ENCODE measurements at places on chromosomes 6 and 20.

GRCh38 chr6:36946526-36946925, 8.0 kb upstream of the PI16 start:
- no peak for DNase-seq

DNA sequence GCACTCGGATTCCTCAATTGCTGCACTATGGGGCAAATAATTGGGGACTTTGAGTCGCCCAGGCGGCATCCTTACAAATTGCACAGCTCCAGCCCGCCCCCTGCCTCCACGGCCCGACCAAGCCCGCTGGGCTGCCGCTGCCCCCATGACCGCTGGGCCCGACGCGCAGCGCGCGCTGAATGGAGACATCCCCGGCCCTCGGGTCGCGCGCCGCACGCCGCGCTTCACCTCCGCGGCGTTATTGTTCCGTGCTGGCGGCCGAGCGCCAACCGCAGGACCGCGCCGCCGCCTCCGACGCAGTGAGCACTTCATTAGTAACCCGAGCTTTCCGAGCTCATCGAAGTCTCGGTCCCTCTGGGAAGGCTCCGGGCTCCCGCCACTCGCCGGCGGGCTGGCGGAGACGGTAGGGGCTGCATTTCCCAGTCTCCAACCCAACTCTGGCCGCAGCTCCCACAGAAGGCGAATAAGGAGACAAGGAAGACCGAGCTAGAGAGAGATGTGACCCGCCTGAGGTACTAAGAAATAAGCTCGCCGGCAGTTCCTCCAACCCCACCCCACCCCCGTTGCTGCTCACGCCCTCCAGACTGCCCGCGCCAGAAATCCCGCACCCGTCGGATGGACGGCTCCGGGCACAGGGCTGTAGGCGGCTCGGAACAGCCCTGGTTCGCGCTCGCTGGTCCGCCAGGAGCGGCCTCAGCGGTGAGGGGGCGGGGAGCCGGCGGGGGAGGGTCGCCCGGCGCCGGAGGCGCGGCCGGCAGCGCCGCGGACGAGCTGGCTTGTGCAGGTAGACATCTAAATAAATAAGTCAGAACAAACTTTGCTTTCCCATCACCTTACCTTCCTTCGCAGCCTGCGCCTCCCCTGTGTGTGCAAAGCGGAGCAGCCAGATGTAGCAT, 703 bp downstream of the EPHA7 start:
- DNase-seq, result no peak

DNA sequence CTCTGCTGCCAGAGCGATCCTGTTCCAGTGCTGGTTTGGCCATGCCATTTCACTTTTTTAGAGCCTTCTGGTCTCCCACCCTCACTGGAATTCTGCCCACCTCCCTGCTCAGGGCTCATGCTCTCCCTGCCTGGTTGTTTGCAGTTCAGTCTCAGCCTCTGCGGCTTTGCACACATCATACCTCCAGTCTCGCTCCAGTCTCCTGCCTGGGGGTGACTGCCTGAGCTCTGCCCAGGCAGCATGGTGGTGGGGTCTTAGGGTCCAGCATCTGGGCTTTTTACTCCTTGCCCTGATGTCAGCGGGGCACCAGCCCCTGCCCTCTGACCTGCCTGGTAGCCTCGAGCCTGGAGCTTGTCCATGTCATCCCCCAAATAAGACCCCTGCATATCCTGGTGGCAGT, 30.9 kb downstream of the CD83 start:
- no peak for DNase-seq

DNA sequence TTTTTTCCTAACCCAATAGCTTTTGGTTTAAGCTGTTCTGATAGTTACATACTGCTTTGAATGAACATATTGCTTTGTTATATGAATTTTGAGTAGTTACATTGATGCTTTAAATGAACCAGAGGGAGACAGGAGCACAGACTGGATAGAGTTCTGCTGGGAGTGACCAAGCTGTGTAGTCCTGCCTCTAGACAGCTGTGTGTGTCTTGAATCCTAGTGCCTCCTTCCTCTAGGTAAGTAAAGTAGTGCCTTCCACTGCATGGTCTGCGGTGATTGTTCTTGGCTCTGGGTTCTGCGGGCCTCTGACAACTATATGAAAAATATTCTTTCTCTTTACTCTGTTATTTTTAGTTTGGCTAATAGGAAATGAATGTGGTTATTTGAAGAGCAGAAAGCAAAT, 46.0 kb upstream of the ADGRG6 start:
- no peak for DNase-seq

DNA sequence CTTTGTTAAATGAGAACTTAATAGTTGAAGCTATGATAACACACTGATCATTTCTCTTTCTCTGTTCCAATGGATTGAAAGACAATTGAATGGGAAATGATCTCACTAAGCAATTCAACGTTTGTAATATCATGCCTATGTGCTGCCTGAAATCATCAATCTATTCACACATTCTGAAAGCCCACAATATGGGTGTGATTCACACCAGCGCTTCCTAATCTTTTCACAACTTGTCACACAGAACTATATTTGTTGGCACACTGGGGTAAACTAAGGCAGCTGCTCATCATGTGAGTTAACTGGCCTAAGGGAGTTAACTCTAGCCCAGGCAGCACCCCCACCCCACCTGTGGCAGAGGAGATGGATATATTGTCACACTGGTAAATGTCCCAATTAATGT, 37.1 kb upstream of the UTRN start:
- no peak for DNase-seq

DNA sequence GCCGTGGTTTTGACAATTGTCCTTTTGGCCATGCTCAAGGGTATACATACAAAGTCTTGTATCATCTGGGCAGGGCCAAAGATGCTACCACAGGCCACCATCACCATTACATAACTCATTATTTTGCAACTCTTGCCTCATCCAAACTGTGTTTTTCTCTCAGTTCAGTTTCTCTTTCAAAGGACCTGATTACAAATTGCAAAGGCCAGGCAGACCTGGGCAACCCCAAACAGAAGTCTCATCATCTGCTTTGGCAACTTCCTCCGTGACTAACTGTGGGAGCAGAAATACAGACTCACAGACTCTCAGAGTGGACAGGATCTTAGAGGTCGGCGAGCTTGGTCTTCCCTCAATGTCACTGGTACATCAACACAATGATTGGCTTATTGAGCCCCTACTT, 117.8 kb upstream of the NEDD9 start:
- no peak for DNase-seq

GRCh38 chr20:61640131-61640870, 388.2 kb downstream of the CDH4 start:
- DNase-seq, result no peak

DNA sequence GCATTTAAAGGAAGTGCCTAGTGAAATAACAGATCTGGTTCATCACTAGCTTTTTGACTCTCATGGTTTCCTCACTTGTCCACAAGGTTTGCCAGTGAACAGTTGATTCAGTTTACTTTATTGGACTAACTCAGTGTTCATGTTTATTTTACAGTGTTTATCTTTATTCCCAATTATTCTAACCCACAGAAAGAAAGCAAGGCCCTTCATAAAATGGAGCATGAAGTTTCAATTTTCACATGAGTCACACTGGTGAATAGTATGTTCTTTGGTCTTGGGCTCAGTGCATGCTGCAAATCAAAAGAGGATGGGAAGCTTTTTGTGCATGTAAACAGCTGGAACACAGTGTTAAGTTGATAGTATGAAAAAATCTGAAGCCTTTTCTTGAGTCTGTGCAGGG, 217.6 kb upstream of the HDDC2 start:
- DNase-seq, result no peak

GRCh38 chr6:136158387-136158821, 91.7 kb downstream of the MTFR2 start:
- DNase-seq, result no peak

DNA sequence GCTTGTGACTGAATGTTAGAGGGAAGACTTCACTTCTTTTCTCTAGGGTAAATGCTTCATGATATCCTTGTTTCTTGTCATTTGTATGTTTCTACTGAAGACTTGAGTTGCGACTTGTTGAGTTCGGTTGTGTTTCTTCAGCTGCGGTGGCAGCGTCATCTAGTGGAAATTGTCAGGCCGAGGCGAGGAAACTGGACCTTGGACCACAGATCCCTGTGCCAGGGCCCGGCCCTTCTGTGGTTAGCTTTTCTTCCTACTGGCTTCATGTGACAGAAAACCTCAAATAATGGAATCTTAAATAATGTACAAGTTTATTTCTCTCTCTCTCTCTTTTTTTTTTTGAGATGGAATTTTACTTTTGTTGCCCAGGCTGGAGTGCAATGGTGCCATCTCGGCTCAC, 12.4 kb downstream of the MTHFD1L start:
- DNase-seq, result no peak

- no peak for DNase-seq
Observed at GRCh38 chr6:69038841-69039240, 403.8 kb downstream of the ADGRB3 start.

GRCh38 chr6:32818867-32819266, 2.1 kb upstream of the HLA-DOB start:
- DNase-seq, result no peak

DNA sequence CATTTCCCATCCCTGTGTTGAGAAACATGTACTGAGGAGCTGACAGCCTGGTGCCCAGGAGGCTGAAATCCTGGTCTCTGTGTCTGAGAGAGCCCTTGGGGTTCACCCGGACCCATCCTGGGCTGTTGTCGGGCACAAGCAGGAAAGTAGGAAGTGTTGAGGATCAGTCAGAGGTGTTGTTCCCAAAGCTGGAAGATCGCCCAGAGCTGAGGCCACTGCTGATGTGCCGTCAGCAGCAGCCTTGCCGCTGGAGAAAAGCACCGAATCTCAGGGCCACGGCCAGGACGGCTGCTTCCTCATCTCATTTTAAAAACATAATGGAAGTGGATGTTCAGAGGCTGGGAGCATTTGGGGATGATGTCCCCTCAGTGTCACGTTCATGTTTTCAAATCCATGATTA, 218.5 kb downstream of the UST start:
- no peak for DNase-seq

- no peak for DNase-seq
Observed at GRCh38 chr6:30889921-30890645, 5.8 kb downstream of the DDR1 start.

DNA sequence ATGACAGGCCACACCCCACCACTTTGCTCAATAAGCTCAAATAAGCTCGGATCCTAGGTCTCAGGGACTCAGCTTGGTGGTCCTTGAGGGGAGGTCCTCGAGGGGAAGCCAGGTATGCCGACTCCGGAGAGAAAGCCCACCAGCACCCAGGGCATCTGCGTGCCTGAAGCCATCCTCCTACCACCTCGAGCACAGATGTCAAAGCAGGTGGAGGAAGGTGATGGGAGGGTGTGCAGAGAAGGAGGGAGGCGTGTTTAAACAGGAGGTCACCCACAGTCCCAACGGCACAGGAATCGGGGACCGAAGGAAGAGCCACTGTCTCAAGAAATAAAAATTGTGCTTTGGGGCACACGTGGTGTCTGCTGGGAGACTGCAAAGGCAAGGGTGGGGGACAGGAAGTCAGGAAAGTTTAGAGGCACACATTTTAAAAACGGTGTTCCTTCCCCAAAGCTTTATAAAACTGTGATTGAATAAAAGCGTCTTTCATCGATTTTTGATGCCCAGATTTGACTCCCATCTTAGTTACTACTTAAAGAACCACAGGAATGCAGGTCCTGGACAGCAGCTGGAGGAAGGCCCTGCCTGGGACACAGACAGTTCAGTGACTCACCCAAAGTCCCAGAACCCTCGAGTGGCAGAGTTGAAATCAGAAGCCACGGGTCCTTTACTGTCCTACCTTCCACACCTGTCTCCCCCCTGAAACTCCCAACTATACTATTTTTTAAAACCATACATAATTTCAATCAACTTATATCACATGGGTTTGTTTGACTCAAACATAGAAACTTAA, 221.0 kb upstream of the PDE10A start:
- no peak for DNase-seq

DNA sequence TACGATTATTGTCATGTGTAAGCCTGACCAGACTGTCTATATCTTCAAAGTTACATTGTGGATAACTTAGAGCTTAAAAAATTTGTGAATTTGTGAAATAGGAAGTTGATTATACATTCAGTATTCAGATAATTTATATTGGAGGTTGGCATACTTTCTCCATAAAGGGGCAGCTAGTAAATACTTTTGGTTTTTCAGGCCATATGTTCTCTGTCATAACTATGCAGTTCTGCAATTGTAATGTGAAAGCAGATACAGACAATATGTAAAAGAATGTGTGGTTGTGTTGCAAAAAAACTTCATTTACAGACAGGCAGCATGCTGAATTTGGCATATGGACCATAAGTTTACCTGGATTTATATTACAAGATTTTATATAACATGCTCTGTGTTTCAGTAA, 29.3 kb downstream of the HSF2 start:
- DNase-seq, result no peak

- no peak for DNase-seq
Observed at GRCh38 chr6:74872754-74873476, 332.9 kb downstream of the COL12A1 start.

GRCh38 chr6:37146735-37147157, 23.2 kb upstream of the PIM1 start:
- no peak for DNase-seq

GRCh38 chr20:10336959-10337729, 96.9 kb downstream of the MKKS start:
- DNase-seq, result no peak

DNA sequence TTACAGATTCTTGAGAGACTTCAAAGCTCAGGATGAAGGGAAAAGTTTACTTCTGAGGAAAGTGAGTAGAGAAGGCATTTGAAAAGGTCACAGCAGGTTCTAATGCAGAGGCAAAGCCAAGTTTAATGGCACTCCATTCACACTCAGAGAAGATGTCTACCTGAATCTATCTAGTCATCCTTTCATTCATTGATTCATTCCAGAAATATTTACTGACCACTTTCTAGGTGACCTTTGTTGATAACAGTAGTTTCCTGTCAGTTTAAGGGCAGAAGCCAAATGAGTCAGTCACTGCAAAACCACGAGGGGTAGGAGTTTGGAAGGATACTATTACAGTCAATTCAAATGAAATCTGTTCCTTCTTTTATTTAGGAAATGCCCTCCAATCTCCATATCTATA, 30.8 kb downstream of the FBXO5 start:
- no peak for DNase-seq

DNA sequence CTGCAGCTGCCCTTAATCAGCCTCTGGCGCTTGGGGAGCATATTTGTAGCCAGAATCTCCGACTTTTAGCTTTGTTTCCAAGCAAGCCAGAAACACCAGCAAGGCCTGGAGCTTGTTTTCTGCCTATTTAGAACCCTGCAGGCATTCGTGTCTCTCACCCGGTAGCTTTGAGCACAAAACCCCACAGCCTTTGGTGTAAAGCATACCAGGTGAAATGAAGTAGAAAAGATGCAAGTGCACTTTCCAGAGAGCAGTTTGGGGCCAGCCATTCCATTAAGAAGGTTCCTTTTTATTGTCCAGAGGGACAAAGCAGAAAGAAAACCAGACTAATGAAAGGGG, 736 bp downstream of the FAM217B start:
- no peak for DNase-seq
